ENCODE measurements at places on chromosomes 2 and 18.
A peak's percentile ranks its signal among the peaks of the same experiment; 100 is the strongest.

DNA sequence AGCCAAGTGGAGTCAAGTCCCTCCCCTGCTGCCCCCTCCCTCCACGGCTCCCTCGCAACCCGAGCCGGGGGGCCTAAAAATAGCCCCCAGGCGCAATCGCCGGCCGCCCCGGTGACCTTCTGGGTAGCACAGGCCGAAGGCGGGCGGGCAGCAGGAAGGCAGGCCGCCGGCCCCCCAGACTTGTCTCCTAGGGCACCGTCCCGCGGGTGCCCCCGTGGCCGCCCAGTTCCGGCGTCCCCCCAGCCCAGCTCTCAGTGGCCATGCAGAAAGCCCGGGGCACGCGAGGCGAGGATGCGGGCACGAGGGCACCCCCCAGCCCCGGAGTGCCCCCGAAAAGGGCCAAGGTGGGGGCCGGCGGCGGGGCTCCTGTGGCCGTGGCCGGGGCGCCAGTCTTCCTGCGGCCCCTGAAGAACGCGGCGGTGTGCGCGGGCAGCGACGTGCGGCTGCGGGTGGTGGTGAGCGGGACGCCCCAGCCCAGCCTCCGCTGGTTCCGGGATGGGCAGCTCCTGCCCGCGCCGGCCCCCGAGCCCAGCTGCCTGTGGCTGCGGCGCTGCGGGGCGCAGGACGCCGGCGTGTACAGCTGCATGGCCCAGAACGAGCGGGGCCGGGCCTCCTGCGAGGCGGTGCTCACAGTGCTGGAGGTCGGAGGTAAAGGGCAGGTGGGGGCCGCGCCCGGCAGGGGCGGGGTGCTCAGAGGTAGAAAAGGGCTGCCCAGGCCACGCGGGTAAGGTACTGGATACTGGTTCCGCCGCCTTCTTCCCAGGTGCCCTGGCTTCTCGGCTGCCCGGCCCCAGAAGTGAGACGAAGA is at the start of gene SPEG:
Gene SPEG, plus strand, starts transcription at position 126 of the 808 bp plus-strand sequence. Its CDS starts 135 bp downstream, at position 261.
- DNase-seq = no peak

GRCh38 chr2:43526994-43527393 is 68.8 kb downstream of the THADA start:
- DNase-seq = no peak

DNA sequence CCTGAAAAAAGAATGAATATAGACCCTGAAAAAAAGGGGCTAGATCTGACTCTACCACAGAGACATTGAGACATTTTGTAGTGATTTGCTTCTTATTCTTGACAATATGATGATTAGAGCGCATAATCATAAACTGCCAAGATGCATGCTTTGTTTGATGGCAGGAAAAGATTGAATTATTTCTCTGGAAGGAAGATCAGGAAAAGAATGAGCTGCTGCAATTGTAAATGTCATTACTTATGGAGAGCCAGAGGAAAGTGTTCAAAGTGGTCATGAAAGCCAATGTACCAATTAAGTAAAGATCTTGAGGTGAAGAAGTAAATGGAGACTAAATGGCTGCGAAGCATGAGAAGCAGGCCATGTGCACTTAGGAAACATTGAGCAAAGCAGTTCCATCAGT is 126.4 kb upstream of the NXPH2 start:
- no peak for DNase-seq

DNA sequence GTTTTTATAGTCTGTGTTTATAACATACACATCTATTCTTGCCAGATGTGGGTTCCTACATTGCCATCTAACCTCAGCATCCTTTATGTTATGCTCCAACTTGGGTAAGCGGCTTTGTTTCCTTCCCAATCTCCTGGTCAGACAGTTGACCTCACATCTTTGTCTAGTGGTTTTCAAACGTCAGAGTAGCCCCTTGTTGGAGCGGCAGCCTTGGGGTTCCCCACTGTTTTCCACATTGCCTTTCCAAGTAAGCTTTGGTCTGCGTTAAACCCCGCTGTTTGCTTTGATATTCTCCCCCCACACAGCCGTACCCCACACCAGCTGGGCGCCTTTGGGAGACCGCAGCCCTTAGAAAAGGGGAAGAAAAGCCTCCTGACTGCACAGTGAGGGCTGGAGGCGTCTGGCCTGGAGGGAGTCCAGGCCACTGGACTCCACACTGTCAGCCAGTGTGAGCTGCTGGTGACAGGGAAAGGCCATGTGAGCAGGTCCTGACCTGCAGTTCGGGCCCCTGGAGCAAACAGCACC is 83.3 kb downstream of the MALT1 start:
- DNase-seq = no peak

DNA sequence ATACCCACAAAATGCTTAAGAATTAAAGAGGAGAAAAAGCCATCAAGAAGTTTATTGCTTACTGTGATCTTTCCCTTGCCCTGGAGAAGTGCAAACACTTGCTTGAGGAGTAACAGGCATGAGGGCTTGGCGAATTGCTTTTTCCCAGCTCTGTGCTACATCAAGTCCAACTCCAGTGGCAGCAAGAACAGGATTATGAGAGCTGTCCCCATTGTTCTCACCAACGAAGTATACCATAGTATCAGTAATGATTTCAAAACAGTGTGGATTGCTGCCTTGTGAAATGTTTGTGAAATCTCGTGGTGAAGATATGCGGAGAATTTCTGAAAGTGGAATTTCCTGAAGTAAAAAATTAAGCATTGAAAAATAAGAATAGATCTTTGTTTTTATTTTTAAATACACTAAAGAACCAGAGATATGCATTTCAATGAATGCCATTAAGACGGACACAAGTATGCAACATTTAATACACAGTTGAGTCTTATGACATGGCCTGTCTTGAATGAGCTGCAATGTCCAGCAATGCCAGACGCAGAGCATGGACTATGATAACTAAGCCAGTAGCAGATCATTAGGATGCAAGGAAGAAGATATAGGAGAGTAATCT is 43.0 kb downstream of the NDUFAF7 start:
- DNase-seq = no peak

DNA sequence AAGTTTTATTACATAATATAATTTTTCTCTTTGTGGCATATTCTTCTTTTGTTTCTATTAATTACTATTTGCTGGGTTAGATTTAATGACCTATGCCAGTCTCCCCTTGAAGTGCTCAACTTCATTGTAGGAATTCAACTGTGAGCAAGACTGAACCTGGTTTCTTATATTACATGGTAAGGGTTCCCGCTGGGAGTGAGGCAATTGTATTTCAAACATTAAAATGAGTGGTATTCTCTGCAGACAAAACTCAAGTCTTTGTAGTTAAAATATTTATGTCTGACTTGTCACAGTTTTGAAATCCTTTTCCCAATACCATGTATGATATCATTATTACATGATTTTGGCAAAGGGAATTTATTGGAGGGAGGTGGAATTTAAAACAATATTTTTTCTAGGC is 278.7 kb downstream of the GULP1 start:
- no peak for DNase-seq

DNA sequence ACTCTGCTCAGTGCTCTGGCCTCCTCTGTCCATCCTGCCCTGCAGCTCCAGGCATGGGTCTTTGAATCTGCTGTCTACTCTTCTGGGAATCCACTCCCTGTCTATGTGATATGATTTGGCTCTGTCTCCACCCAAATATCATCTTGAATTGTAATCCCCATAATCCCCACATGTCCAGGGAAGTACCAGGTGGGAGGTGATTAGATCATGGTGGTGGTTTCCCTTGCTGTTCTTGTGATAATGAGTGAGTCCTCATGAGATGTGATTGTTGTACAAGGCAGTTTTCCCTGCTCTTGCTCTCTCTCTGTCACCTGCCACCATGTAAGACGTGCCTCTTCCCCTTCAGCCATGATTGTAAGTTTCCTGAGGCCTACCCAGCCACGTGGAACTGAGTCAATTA is 881.8 kb upstream of the ID2 start:
- DNase-seq = no peak

- no peak for DNase-seq
Observed at GRCh38 chr2:18001671-18002070, 123.2 kb downstream of the KCNS3 start.

DNA sequence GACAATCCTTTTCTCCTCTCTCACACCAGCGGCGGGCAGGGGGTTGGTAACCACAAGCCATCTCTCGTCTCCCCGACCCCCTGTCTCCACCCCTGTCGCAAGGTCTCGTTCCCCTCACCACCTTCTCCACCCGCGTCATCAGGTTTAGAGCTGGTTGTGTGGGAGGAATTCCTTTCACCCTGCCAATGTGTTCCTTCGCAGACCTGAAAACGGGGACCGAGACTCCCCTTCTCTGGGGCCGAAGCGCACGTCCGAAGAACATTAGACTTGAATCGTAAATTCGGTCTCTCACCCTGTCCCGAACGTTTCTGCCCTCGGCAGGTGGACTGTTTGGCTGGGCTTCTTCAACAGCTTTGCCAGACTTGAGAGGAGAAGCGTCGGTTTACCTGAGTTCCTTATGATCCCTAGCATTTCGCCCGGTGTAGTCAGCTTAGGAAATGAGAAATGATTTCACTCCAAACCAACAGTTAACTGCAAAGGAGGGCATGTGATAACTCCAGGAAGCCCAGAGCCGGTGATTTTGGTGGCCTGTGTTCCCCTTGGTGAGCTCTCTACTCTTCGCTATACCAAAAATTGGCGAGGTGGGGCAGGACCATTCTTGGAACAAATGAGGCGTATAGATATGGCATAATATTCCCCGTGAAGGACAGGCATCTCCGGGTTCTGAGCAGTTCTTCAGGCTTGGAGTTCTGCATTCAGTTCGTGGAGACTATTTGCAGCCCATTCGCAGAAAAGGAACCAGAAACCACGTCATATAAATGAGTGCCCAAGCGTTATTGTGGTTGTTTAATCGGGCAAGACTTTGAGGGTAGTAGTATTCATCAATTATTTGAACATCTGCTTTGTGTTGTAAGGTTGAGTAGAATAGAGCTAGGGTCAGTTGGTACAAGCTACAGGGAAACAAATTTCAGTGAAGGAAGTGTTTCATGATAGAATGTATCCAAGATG is 694 bp downstream of the CFAP36 start:
- peak; percentile 19 for DNase-seq

- DNase-seq = no peak
Observed at GRCh38 chr2:152479282-152479681, 144.3 kb downstream of the FMNL2 start.

DNA sequence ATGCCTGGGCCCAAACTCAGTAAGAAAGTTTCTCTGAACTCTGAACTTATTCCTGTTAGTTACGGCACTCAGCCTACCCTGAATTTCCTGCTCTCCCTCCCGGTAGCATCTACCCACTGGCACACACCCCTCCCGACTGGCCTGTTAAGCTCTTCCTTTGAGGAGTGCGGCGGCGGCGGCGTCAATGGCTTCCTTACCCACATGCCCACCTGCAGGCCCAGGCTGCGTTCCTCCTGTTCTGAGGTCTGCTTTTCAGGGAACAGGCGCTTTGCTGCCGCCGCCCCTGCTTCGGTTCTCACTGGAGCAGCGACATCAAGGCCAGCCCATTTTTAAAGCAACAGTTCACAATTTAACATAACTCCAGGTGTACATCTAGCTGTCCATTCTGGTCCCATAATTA is 432.4 kb downstream of the DCDC2C start:
- no peak for DNase-seq
